ENCODE measurements at places on chromosomes 12 and 14. TPM values are rescaled to one million over a fixed set of nuclear protein-coding genes. Genes with fewer than 3 reads are reported as not detected.

DNA sequence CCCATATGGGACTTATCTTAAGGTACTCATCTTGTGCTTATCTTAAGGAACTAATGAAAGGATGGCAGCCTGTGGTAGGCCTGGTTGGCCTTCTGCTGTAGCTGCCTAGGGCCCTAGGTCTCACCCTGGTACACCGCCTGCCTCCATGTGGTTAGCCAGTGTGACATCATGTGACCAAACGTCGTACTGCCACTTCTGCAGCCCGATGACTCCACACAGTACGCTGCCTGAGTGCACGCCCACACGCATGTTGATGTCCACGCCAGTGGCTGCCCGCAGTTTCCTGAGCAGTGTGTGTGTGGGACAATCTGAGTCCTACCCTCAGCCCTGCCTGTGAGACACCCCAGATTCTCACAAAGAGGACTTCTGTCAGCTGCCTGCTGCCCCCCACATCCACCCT, 5.1 kb downstream of the ADCY4 start:
- no peak for DNase-seq
- H3K36me3 ChIP-seq = no peaks in the 10 kb centered on the region
- H3K4me3 ChIP-seq = no peak overlapping the region
- peaks cover 5% of the 10 kb centered on the region for H3K4me1 ChIP-seq

GRCh38 chr14:51401756-51402155, 161.7 kb downstream of the TMX1 start:
- H3K27ac ChIP-seq = no peak overlapping the region
- no peak overlapping the region for H3K4me3 ChIP-seq
- H3K36me3 ChIP-seq = no peaks in the 10 kb centered on the region
- no peak for DNase-seq
- no peaks in the 10 kb centered on the region for H3K4me1 ChIP-seq

- H3K4me1 ChIP-seq = peaks cover 10% of the 10 kb centered on the region
- H3K36me3 ChIP-seq = no peaks in the 10 kb centered on the region
- DNase-seq = peak; percentile 11
- peak overlapping the region; percentile 63 for H3K27ac ChIP-seq
These were observed 141.2 kb downstream of the STXBP6 start for GRCh38 chr14:24908592-24909236.

GRCh38 chr12:31298922-31299321, 27.0 kb downstream of the SINHCAF start:
- no peaks in the 10 kb centered on the region for H3K27me3 ChIP-seq
- no peaks in the 10 kb centered on the region for H3K36me3 ChIP-seq
- no peak overlapping the region for H3K27ac ChIP-seq
- no peaks in the 10 kb centered on the region for H3K4me1 ChIP-seq
- no peak overlapping the region for H3K4me3 ChIP-seq
- DNase-seq = no peak

GRCh38 chr12:58325561-58325960, 384.2 kb downstream of the ATP23 start:
- H3K4me3 ChIP-seq = no peak overlapping the region
- H3K27ac ChIP-seq = no peak overlapping the region
- DNase-seq = no peak
- no peaks in the 10 kb centered on the region for H3K27me3 ChIP-seq

- DNase-seq = no peak
- no peaks in the 10 kb centered on the region for H3K27me3 ChIP-seq
- H3K36me3 ChIP-seq = no peaks in the 10 kb centered on the region
- H3K27ac ChIP-seq = no peak overlapping the region
These were observed 127.2 kb upstream of the DAAM1 start for GRCh38 chr14:59061292-59061691.

GRCh38 chr12:66337381-66338010, 35.2 kb downstream of the HELB start:
- no peaks in the 10 kb centered on the region for H3K4me1 ChIP-seq
- H3K27me3 ChIP-seq = no peaks in the 10 kb centered on the region
- no peaks in the 10 kb centered on the region for H3K36me3 ChIP-seq
- H3K4me3 ChIP-seq = no peak overlapping the region
- no peak for DNase-seq

DNA sequence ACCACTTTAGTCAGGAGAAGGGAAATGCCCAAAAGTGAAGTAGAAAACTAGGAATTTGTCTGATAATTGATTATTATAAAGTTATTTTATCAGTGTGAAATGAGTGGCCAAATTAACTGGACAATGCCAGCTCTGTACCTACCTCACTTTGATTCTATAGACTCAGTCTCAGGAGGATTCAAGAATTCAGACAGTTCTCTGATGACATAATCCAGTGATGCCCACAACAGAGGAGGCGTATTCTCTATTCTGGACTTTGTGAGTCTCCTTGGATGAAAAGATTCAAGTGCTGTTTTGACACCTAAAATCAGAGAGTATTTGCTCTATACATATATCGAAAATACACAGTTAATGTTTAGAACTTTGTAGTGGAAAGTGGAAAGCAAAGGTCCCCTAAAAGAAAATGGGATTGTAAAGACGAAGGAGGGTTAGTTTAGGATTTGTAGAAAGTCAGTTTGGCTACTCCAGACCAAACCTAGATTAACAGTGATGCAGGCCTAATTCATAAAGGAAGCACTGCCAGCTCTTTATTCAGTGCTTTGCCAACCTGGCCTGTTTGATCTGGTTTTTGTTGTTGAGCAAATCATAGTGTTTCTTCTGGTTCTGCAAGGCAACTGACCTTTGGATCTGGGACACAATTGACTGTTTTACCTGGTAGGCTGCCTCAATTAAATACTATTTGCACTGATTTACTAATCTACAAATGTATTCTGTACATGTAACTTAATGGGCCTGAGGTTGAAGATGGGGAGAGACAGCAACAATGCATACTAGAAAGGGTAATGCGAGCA, 67.4 kb downstream of the DAD1 start:
- H3K27me3 ChIP-seq = no peaks in the 10 kb centered on the region
- H3K4me3 ChIP-seq = no peak overlapping the region
- no peaks in the 10 kb centered on the region for H3K4me1 ChIP-seq
- no peaks in the 10 kb centered on the region for H3K36me3 ChIP-seq
- H3K27ac ChIP-seq = no peak overlapping the region
- no peak for DNase-seq

The C12orf50 gene
- total RNA-seq = not detected
